Brain (organoid and tissue), 16 donors: ENCODE measurements at places on chromosomes 5 and 9.

DNA sequence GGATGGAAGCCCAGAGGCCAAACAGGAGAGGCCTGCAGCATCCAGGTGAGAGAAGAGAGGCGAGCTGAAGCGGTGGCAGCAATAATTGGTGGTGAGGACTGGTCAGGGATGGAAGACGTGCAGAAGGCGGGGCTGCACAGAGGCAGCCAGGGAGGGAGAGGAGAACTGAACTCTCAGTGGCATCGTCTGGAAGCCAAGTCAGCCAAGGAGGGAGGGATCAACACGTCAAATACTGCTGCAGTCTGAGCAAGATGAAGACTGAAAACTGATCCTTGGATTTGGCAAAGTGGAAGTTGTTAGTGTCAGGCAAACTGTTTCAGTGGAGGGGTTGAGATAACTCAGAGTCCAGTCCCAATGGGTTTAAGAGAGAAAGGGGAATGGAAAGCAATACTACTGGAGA lies 145.4 kb downstream of the CDK5RAP2 start:
- DNase-seq = no peak

- DNase-seq = no peak
These were observed 77.2 kb downstream of the COL15A1 start for GRCh38 chr9:99020786-99021436.

DNA sequence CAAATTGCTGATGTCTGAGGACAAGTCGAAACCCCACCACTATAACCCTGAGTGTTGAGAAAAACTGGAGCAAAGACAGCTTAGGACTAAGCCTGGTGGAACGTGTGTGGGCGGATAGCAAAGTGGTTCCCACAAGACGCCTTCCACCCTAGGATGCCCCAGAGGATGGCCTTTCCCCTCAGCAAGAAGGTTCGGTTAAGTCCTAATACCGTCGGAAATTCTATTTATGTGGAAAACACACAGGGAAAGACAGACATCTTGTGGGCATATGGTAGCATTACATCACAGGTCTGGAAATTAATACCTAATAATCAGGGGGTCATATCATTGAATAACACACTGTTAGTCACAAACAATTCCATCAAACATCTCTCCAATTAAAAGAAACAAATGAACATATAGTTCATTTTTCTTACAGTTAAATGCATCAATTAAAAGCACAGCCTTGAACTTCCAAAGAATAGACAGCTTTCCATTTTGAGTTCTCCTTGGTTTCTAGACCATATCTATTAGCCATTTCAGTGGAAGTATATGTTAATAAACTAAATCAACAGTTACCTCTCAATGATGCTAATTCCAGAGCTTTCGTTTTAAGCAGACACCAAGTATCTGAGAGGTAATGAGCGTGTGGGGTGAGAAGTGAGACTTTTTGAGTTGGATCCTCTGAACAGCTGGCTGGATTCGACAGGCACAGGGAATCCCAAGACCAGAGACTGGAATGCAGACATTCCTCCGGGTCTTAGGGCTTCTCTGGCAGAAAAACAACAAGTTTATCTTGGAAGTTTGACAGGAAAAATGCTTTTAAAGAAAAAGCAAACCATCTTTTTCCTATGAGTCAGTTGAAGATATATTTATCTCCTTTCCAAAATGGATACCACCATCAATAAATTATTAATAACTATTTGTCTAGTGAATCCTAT lies 2.9 kb upstream of the ICE1 start:
- DNase-seq = peak; percentile 44

GRCh38 chr9:134886413-134886913 lies 5.9 kb downstream of the FCN2 start:
- DNase-seq = no peak

- no peak for DNase-seq
These were observed 3.1 kb downstream of the GFRA3 start for GRCh38 chr5:138271281-138271680.

DNA sequence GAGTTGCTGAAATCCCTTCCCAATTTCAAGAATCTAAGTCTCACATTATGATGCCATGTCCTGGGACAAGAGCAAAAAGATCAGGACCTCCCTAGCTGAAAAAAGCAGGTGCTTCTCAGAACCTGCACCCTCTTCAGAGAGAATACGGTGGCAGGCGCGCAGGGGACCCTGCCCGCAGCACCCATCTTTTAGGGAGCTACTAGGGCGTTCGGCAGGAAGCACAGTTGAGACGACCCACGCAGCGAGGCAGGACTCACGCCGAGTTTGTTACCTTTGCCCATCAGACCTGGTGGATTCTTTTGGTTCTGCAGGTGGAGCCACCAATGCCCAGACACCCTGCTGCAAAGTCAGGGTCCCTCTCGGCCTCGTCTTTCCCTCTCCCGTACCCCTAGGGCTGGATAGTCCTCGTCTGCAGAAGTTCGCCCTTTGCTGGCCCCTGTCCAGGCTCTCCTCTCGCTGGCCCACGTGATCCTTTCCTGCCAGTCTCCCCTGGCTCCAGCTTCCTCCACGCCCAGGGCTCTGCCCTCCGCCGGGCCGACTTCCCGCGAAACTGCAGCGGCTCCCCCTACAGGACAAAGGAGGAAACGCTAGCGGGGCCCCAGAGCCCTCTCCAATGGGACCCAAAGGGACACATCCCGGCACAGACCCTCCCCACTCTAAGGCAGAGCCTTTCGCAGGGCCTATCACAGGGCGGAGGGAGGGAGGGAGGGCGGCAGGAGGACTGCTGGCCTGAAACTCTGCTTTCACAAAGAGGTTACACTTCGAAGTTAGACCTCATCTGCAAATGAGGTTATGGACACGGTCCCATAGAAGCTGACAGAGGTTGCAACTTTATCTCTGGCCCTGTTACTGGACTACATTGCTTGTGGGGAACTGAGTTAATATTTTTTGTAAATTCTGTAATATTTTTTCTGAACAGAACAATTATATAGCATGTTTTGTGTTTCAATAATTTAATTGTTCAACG lies 28.8 kb downstream of the TMEM174 start:
- peak; percentile 52 for DNase-seq

- peak; percentile 32 for DNase-seq
These were observed 423.2 kb upstream of the PAPPA start for GRCh38 chr9:115730396-115730795.

DNA sequence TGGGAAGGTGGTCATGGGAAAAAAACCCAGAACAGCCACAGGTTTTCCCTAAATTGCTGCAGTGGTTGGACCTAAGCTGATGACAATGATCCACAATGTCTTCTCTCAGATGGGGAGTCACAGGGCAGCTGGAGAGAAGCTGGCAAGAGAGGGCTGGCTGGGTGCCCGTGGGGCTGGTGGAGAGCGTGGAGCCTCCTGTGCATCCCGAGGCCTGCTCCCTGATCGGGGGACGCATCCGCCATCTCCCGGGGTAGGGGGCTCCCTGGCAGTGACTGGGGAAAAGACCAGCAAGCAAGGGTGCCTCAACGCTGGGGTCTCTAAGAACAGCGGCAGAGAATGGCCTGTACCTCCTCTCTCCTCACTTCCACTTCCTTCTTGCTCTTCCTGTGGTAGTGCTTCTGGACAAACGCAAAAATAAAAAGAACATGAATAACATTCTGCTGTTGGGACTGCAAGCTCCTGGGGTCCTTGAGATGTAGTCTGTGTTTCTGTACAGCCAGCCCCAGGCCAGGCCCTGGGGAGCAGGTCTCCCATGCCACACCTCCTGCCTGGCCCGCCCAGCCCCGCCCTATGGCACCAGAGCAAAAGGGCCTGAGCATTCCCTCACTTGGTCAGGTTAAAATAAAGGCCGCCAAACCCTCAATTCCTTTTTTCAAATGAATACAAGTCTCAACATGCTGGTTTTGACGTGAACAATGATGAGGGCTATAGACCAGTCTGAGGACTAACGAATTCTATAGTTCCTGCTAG lies 7.0 kb upstream of the MRNIP start:
- DNase-seq = no peak

- DNase-seq = no peak
These were observed 746.1 kb upstream of the MEF2C start for GRCh38 chr5:89628876-89629635.

- DNase-seq = no peak
These were observed 31.6 kb downstream of the ABLIM3 start for GRCh38 chr5:149172709-149173505.

DNA sequence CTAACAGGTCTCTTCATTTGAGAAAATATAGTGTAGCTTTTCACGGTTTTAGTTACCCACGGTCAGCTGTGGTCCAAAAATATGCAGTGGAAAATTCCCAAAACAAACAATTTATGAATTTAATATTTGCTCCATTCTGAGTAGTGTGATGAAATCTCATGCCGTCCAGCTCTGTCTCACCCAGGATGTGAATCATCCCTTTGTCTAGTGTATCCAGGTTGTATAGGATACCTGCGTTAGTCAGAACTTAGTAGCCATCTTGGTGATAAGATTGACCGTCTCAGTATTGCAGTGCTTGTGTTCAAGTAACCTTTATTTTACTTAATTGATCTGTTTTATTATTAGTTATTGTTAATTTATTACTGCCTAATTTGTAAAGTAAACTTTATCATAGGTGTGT lies 41.1 kb downstream of the NDUFS4 start:
- no peak for DNase-seq

DNA sequence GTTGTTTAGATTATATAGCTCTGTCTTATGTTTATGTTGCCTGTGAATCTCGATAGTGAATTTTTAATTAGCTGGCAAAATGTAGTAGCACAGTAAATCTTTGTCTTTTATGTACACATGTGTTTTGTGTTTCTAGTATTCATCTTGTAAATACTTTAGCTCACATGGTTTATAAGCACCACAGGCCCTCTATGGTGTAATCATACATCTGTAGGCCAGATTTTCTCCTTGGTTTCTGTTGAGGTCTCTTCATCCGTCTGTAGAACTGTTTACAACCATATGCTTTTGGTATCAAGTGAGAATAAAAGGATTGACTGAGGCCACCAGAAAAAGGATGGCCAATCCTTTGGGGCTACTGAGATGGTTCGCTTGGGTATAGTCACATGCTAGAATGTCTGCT lies 45.0 kb downstream of the PRR16 start:
- DNase-seq = no peak

DNA sequence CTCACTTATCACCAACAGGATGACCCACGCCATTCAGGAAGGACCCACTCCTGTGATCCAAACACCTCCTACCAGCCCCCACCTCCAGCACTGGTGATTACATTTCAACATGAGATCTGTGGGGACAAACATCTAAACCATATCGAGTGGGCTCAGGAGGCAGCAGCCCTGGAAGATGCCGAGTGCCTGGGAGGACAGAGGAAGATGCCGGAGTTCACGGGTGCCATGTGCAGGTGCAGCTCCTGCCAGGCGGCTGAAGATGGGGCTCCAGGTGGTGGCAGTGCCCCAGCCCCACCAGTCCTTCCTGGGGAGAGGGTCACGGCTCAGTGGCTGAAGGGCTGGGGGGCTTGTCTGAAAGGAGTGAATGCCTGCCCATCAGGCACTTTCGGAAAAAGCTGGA lies 6.1 kb upstream of the CEP72 start:
- no peak for DNase-seq

- DNase-seq = no peak
These were observed 422.5 kb downstream of the KDM4C start for GRCh38 chr9:7180247-7180646.

- DNase-seq = peak; percentile 76
These were observed 374.3 kb downstream of the EBF1 start for GRCh38 chr5:158725297-158725851.

GRCh38 chr5:1998716-1999317 lies 116.1 kb upstream of the IRX4 start:
- no peak for DNase-seq

- no peak for DNase-seq
These were observed 42.0 kb upstream of the CDC42SE2 start for GRCh38 chr5:131221888-131222287.

DNA sequence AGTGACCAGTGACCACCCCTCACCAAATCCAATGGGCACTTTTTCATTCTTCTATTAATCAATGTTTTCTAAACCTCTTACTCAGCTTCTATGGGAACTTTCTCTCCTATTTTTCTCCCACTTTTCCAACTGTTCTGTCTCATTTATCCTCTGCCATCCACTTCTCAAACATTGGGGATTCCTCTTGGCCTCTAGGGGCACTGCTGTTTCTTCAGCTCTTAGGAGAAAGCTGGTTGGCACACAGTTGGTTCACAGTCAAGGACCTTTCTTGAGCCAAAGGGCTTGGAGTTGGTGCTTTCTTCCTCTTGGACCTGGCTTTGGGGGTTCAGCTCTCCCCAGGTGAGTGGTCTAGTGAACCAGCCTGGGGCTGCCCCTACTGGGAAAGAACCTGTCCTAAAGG lies 112.2 kb upstream of the LHFPL2 start:
- no peak for DNase-seq

DNA sequence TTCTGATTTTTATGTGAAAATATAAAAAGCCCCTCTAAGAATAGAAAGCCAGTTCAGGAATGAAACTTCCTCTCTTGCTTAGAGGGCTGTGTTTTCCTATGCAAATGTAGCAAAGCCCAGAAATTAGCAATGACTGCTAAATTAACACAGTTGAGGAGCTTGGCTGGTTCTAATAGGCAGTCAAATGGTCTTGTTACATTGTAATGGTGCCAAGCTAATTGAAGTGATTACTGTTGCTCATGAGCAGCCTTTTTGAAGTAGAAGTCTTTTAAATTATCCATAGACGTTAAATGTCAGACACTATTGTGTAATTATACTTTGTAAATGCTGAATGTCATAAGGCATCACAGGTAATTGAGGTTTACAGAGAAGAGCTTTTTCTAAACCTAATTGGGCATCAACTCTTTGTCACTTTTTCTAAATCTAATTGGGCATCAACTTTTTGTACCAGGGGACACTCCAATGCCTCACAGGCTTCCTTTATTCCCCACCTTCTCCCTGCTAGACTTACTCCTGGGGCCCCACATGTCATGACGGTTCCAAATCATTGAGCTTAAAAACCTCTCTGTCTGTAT lies 229.1 kb downstream of the PSAT1 start:
- peak; percentile 73 for DNase-seq

DNA sequence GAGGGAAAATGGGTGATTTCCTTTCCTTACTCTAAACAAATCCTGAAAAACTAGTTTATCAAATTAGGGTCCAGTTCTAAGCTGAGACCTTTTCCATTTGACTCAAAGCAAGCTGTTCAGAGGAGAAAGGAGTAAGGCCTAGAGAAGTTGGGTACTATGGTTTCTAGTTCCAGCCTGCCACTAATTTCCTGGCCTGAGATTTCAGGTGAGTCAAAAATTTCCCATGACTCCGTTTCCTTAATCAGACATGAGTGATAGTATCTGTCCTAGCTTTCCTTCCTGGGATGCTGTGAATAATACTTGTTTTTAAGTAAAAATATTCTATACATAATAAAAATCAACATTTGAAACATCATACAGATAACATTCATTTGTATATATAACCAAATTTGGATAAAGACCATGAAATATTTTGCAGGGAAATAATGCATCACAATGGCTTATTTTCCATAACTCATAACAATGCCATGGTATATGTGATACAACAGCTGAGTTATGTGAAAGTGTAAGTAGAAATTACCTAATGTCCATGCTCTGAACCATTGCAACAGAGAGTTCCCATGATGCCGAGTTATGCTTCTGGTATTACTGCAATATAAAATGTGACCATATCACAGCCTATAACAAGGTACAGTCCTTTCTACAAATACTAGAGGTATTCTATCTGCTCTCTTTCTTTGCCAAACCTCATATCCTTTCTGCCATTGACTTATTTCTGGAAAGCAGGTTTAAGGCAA lies 142.7 kb downstream of the MLLT3 start:
- DNase-seq = no peak
